ENCODE measurements at places on chromosomes 2 and 18. TPM values are rescaled to one million over a fixed set of nuclear protein-coding genes. Genes with fewer than 3 reads are reported as not detected.

DNA sequence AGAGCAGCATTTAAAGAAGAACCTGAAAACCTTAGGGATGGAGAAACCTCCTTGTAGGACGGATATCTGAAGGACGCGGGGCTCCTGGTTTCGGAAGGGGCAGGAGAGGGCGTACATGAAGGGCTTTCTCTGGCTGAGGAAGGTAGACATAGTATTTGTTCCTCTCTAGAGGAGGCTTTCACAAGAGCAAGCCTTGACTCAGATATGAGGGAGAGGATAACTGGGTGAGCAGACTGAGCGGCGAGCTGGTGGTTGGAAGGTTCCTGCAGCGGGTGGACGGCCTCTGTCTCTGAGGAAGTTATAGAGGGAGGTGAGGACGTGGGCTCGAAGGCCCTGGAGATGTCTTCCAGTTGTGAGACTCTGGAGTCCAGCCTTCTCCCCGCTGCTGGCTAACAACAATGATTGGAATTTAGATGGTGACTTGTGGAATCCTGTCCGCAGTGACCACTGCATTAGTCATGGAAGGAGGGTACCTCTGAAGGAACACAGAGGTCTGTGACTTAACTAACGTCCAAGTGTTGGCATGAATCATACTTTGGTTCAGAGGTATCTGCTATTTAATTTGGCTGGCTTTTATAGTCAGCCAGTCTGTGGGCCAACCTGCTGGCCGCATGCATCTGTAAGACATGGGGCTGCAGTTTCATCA is 80.9 kb downstream of the ASAP2 start:
- peak; percentile 96 for DNase-seq
- peaks cover 47% of the 10 kb centered on the region for H3K4me1 ChIP-seq
- H3K36me3 ChIP-seq, result no peaks in the 10 kb centered on the region
- no peaks in the 10 kb centered on the region for H3K27me3 ChIP-seq
- peak overlapping the region; percentile 91 for H3K27ac ChIP-seq

DNA sequence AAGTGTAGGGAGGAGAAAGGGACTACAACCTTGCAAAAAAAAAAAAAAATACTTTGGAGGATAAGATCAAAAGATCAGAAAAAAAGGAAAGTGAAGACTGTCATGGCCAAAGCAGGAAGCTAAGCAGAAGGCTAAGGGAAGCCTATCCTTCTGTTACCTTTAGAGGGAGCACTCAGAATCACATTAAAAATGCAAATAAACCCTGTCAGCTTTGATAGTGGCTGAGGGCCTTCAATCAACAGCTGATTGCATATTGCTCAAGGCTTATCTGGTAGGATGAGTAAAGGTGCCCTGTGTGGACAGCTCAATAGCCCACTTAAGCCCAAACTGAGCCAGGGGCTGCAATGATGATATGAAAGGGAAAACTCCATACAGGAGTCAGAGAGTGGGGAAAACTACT is 1021.2 kb downstream of the LRP1B start:
- no peak overlapping the region for H3K4me3 ChIP-seq
- no peaks in the 10 kb centered on the region for H3K27me3 ChIP-seq
- H3K36me3 ChIP-seq, result no peaks in the 10 kb centered on the region
- H3K27ac ChIP-seq, result no peak overlapping the region

DNA sequence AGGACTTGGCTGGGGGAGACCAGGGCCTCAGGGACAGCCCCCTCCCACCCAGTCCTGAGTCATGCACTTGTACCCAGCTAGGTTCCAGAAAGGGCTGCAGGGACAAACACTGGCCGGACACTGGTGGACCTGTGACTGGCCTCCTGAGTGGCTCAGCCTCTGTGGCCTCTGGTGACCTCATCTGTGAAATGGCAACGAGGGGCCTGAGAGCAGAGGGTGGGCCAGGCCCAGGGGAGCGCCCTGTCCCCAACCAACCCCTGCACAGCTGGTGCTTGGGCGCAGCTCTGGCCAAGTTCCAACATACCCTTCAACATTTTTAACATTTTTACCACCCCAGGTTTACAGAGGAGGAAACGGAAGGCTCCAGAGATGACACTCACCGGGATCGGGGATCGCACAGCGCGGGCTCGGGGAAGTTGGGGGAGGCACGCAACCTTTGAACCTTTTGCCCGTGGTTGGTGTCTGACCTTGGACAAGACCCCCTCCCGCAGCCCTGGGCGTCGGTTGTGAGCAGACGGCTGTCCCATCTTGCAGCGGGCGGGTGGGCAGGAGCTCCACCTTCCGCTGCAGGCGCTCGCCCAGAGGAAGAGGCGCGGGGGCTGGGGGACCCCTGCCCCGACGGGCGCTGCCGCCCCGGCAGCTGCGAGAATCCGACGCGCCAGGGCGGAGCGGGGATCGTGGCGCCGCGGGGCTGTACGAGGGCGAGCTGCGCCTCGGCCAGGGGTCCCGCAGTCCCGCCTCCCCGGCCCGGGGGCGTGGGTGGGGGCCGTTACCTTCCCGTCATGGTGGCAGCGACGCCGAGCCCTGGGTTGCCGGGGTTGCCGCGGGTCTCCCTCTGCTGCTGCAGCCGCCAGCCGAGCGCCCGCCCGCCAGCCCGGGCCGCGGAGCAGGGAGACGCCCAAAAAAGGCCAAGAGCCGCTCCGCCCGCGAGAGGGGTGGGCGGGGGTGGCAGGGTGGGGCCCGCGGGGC is 805 bp downstream of the LIMS2 start:
- H3K27me3 ChIP-seq, result no peaks in the 10 kb centered on the region
- H3K27ac ChIP-seq, result no peak overlapping the region
- peak; percentile 39 for DNase-seq
- peaks cover 4% of the 10 kb centered on the region for H3K36me3 ChIP-seq

GRCh38 chr2:44533508-44533907 is 171.8 kb downstream of the CAMKMT start:
- no peaks in the 10 kb centered on the region for H3K36me3 ChIP-seq
- DNase-seq, result no peak

DNA sequence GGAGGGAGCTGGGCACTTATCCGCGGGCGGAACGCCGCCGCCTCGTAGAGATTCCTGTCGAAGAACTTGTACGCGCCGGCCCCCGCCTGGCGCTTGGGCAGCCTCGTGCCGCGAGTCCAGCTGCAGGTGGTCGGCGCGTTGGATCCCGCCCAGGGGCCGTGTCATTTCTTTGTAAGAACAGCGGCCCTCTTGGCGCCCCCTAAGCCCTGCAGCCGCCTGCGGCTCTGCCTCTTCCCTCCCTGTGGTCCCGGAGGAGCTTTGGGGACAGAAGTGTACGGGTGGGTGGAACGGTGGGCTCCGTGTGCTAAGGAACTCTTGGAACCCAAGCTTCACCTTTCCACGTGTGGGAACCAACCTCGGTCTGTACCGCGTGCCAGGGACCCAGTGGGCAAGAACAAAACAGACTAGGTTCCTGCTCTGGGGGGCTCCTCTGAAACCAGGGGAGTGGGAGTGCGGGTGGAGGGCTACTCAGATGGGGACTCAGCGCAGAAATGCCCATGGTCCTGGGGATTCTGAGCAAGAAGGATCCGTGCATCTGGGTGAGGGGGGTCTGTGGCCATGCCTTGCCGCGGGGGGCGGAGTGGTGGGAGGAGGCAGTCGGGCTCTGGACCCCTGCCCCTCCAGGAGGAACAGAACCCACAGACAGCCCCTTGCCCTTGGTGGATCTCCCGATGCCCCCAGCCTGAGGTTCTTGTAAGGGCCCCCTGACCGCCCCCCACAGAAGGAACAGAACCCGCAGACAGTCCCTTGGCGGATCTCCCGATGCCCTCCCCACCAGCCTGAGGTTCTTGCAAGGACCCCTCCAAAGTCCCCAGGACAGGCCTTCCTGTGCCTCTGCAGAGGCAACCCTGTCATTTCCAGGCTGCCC is 1.5 kb downstream of the GPC1 start:
- no peak overlapping the region for H3K27ac ChIP-seq
- DNase-seq, result peak; percentile 26
- H3K4me3 ChIP-seq, result peak overlapping the region; percentile 98

- no peak overlapping the region for H3K27ac ChIP-seq
- H3K4me3 ChIP-seq, result no peak overlapping the region
- no peak for DNase-seq
- no peaks in the 10 kb centered on the region for H3K27me3 ChIP-seq
- H3K4me1 ChIP-seq, result no peaks in the 10 kb centered on the region
These were observed 522.3 kb upstream of the MYT1L start for GRCh38 chr2:2853346-2853745.

DNA sequence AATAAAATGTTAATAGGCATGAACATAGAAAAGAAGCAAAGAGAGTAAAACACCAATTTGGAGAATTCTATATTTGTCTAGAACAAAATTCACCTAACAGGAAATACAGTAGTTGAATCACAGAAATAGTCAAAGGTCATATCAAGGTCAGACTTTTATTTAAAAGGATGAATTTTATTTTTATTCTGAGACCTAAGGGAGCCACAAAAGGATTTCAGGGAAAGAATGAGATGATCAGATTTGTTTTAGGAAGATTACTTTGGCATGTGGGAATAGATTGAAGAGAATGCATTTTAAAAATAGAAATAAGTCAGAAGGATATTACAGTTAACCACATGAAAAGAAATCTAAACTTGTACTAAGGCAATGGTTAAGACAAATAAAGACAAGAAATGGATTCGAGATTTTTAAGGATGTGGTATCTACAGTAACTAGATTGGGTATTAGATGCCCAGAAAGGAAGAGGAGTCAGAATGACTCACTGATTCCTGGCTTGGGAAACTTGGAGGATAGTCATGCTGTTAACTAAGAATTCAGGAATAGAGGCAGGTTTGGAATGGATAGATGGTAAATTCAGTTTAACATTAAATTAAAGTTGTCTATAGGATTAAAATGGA is 56.0 kb downstream of the METTL4 start:
- H3K36me3 ChIP-seq, result no peaks in the 10 kb centered on the region
- peaks cover 32% of the 10 kb centered on the region for H3K4me1 ChIP-seq
- no peak overlapping the region for H3K4me3 ChIP-seq
- peak; percentile 92 for DNase-seq
- H3K27me3 ChIP-seq, result no peaks in the 10 kb centered on the region
- peak overlapping the region; percentile 96 for H3K27ac ChIP-seq

DNA sequence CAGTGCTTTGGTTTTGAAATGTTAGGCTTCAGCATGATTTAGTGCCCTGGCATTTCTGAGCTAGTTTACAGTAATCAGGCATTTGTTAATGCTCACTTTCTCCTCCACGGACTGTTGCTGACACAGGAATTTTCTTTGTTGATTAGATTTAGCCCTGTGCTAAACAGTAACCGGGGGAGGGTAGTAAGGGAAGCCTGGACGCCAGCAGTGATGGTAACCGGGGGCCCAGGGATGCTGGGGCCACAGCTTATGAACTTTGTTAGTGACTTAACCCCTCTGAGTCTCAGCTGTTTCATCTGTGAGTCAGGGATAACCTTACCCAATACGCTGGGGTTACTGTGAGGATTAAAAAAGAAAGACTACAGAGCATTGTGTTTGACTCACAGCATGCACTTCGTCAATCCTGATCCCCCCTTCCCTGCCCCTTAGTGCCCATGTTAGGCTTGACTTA is 33.5 kb downstream of the KLHL29 start:
- no peaks in the 10 kb centered on the region for H3K36me3 ChIP-seq
- peaks cover 3% of the 10 kb centered on the region for H3K4me1 ChIP-seq
- no peak overlapping the region for H3K27ac ChIP-seq
- H3K4me3 ChIP-seq, result no peak overlapping the region
- no peaks in the 10 kb centered on the region for H3K27me3 ChIP-seq

DNA sequence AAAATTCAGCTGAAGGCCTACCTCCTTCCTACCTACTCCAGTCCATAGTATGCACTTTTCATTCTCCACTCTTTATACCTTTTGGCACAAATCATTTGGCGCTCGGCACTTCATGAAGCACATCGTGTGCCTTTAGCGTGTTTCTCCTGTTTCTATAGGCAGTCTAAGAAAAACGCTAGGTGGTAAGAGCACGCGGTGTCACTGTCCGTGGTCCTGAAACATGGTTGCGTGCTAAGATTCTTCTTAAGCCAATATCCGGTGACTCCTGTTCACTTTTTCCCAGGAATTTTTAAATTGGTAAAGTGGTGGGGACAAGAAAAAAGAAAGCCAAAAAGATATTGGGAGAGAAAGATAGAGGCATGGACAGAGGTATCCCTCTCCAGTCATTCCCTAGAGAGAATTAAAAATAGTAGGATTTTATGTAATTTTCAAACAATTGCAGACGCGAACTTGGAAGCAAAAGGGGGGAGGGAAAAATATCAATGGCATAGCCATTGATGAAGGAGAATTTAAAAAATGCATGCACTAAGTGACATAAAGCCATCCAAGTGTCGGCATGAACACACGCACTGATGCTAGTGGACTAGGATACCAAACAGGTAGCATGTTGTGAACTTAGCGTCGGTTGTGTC is 1.4 kb upstream of the CTNNA2 start:
- H3K36me3 ChIP-seq, result no peaks in the 10 kb centered on the region
- no peaks in the 10 kb centered on the region for H3K4me1 ChIP-seq
- no peak overlapping the region for H3K4me3 ChIP-seq
- no peaks in the 10 kb centered on the region for H3K27me3 ChIP-seq

GRCh38 chr2:89821455-89821945 is 1130.0 kb downstream of the RPIA start:
- no peak overlapping the region for H3K27ac ChIP-seq
- no peak overlapping the region for H3K4me3 ChIP-seq
- no peaks in the 10 kb centered on the region for H3K27me3 ChIP-seq
- DNase-seq, result no peak
- no peaks in the 10 kb centered on the region for H3K4me1 ChIP-seq

DNA sequence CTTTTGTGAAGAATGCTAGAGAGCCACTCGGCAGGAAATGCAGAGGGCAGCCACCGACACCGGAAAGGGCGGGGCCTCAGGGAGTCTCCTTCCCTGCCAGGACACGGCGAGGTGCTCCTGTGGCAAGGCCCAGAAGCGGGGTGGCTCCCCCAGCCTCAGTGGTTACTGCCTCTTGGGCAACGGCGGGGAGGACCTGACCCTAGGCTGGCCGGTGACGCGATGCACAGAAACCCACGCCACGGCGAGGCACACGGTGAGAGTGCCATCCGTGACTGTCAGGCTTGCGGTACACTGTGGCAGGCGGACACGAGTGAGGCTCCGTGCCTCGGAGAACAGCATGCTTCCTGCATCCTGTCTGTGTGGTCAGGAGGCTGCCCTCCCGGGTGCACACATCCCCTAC is 47.8 kb downstream of the ZAP70 start:
- no peak overlapping the region for H3K4me3 ChIP-seq
- peaks cover 63% of the 10 kb centered on the region for H3K36me3 ChIP-seq
- no peaks in the 10 kb centered on the region for H3K27me3 ChIP-seq
- DNase-seq, result no peak
- H3K27ac ChIP-seq, result no peak overlapping the region

- no peak overlapping the region for H3K4me3 ChIP-seq
- no peaks in the 10 kb centered on the region for H3K36me3 ChIP-seq
- no peak for DNase-seq
- H3K27me3 ChIP-seq, result no peaks in the 10 kb centered on the region
These were observed 629.6 kb downstream of the ARHGAP15 start for GRCh38 chr2:143758629-143759330.

CTAGE1 gene
- total RNA-seq, result 0.11 TPM

DOK6 gene
- total RNA-seq, result not detected

FEV gene
- not detected for total RNA-seq

ADRA2B gene
- not detected for total RNA-seq

EN1 gene
- total RNA-seq, result 4.7 TPM

EGR4 gene
- not detected for total RNA-seq

SPDYA gene
- total RNA-seq, result 0.28 TPM

LOXHD1 gene
- total RNA-seq, result not detected

ST6GAL2 gene
- not detected for total RNA-seq

Data from SJSA1 (cell line).